CD4-positive, alpha-beta T cell treated with Interleukin-12 subunit alpha and Interleukin-12 subunit beta, for 1 hour (primary cell): ENCODE measurements at places on chromosomes 7 and 10.

GRCh38 chr10:5645375-5645774 lies 21.0 kb downstream of the ASB13 start:
- DNase-seq: no peak

DNA sequence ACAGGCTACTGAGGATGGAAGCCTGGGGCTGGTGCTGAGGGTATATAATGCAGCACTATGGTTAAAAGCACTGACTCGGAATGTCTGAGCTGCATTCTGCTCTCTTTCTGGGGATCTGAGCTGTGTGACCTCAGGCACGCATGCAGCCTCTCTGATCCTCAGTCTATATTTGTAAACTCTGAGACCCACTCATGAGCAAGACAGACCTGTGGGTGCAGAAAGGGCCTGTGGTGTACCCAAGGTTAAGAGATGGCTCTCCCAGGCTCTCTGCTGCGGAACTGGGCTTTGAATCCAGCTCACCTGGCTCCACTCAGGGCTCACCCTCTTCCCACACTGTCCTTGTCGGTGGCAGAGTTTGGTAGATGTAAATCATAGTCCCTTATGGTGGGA lies 89.9 kb downstream of the CHST15 start:
- no peak for DNase-seq

DNA sequence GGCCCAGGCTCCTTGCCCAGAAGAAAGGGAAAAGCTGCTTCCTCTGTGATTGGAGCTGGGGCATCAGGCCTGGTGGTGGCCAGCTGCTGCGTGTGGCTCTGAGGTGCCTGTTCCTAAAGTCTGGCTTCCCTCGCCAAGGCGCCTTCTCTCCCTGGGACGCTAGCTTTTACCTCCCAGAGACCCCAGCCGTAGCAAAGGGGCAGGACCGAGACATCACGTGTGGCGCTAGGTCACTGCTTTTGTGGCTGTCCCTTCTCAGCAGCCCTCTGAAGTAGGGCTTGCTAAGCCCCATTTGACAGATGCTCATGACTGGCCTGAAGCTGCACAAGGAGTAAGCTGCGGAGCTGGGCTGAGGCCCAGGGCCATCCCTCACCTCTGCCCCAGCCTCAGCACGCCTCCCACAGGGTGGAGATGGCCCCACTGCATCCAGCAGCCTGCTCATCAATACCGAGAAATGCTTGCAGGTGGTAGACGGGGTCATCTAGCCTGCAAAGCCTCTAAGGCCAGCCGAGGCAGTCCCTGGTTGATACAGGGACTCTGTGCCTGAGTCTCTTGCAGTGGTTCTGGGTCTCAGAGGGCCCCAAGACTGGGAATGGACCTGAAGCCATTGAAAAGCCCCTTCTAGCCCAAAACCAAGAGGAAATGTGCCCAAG lies 171.2 kb downstream of the LCOR start:
- DNase-seq: no peak

- DNase-seq: no peak
Measured at GRCh38 chr10:61503051-61503450, 49.9 kb upstream of the TMEM26 start.

DNA sequence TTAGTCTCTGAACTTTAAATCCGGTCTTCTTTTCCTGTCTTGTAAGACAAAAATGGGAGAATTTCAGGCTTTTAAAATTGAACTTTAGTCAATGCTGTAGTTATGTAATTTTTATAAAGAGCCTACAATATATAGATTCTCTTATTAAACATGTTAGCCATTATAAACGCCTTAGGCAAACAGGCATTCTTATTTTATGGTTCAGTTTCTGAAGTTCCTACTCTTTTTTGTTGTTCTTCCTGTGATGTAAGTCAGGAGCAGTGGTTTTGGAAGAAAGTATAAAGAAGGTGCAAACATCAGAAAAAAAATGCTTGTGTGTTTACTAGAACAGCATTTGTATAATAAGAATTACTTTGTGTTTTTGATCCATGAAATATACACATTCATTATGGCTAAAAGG lies 41.6 kb downstream of the BICC1 start:
- DNase-seq: no peak

DNA sequence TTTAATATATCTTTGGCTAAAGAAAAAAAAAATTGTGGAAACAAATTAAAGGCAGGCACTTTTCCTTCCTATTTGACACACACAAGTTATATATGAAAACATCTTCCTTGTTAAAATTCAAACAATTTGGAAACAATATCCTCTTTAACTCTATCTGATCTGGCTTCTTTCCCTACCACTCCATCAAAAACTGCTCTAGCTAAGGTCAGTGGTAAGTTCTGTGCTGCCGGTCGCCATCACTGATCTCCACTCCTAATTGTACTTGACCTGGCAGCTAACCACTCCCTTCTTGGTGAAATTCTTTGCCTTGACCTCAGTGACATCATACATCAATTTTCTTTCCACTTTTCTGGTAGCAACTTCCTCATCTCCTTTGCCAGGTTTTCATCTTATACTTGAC lies 47.9 kb upstream of the MRLN start:
- no peak for DNase-seq

- no peak for DNase-seq
Measured at GRCh38 chr10:17368708-17369272, 85.6 kb downstream of the ST8SIA6 start.

- no peak for DNase-seq
Measured at GRCh38 chr7:36653663-36654355, 70.5 kb downstream of the AOAH start.

DNA sequence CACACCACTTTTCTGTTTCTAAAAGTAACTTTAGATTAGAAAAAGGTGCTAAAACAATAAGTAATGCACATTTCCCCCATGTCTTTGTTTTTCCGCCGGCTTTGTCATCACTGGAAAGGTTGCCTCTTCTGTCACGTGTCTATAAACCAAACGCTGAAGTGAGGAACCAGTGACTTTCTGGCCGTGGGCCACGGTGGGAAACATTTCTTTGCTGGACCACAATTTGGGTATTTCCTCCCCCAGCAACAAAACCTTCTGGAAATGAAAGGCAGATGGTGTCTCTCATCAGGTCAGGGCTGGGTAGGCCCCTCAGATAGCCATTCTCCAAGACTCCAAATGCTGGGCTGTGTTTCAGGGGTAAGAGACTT lies 174.5 kb downstream of the SH3PXD2A start:
- DNase-seq: no peak

GRCh38 chr10:117107238-117107637 lies 30.8 kb downstream of the VAX1 start:
- DNase-seq: no peak

DNA sequence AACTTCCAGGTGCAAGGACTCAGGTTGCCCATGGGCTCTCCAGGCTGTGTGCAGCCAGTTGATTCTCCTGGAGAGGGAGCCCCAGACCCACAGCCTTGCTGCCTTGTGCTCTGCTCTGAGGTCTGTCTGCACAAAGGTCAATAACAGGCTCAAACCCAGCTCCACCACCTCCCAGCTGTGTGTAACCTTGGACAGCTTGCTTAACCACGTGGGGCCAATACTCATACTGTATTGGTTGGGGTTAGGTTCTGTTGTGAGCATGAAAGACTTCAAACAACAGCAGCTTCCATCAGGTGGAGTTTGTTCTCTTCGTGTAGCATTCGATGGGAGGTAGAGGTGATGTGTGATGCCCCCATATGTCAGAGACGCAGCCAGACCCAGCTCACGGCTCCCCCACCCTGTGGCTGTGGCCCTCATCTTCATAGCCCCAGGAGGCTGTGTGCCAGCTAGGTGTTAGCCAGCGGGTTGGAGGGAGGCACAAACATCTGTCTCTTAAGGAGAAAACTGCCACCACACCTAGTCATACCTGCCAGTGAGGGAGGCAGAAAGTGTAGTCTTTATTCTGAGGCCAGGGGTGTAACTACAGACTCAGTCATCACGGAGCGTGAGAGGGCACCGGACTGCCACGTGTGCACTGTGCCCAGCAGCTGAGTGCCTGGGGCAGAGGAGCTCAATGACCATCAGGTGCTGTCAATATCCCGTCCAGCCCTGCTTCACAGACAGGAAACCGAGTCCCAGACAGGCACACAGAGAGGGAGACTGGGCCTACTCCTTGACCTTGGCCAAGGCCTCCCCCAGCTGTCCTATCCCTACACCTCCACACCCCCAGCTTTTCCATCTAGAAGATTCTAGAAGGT lies 8.1 kb upstream of the POLD2 start:
- DNase-seq: no peak

DNA sequence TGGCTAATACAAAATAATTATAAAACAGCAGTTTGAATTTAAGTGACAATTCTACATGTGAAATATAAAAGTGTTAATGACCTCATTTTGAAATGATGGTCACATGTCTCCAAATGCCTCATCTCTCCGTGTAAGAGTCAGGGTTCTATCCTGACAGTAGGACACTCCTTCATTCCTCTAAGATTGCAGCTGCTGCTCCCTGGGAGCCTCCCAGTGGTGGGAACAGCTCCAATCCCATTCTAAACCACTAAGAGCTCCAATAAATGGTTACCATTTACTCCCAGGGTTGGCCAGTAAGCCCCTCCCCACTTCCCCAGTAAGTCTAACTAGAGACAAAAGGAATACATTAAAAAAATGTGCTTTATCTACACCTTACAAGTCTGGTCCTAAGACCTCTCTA lies 344.6 kb upstream of the AOAH start:
- no peak for DNase-seq

DNA sequence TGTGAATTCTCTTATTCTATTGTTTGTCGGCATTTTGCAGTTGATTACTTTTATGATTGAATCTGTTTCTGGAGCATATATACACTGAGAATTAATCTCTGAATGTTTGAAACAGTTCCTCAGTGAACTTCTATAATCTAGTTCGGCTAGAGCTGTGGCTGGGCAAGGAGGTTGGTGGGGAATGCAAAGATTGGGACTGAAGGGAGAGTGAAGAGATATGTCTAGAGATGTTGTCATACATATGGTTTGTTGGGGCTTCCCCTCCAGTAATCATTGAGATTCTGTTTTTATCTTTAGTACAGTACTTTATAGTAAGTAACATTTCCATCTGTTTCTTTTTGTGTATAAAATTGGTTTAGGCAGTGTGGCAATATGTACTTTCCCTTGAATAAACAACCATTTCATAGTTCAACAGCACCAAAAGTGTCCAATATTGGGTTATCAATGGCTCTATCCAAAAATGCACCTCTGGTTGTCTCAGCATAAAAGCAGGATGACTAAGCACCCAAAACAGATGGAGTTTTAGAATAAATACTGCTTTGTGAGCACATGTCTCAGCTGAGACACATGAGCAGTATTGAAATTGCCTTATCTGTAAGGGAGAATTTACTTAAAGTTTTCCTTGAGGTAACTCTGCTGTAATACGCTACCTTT lies 36.7 kb downstream of the WAC start:
- no peak for DNase-seq

- no peak for DNase-seq
Measured at GRCh38 chr10:6446711-6447110, 133.4 kb downstream of the PRKCQ start.

DNA sequence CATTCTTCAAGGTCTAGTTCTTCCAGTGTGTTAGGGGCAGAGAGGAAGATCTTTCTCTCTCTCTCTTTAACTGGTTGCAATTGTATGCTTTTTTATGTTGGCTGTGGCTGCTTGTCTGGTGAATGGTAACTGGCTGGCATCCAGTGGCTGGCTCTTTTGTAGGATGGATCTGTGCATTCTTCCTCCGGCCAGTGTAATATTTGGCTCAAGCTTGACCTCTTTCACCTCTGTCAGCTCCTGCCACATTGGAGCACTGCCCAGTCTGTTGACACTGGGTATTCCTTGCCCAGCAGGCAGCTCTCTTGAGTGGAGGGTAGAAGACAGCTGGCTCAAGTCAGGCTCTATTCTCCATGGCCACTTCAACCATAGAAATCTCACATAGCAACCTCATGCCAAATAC lies 528.3 kb downstream of the PHTF2 start:
- DNase-seq: no peak

DNA sequence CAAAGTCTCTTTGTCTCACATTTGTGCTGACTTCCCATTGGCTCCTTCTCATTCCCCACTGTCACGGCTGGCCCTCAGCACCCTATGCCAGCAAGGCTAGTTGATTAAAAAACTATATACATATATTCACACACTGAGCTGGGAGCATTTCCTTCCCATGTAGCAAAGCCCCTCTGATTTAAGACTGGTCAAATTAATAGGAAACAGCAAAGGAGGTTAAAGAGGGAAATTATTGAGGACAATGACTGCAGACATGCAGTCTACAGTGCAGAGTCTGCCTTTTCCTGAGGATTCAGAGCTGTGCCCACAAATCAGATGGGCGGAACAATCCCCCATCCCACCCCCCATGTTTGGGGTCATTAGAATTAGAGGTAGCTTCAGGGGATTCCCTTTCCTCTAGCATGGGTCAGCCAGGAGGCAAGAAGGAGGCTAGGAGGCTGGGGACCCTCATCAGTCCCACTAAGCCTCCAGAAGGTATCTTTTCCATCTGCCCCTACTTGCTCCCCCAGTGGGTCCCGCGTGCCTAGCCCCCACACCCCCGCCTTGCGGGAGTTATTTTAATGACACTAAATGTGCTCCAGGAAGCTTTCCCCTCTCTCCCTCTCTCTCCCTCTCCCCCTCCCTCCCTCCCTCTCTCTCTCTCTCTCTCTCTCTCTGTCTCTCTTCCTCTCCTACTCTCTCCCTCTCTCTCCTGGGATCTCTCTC lies 9.8 kb upstream of the DLX6 start:
- no peak for DNase-seq

DNA sequence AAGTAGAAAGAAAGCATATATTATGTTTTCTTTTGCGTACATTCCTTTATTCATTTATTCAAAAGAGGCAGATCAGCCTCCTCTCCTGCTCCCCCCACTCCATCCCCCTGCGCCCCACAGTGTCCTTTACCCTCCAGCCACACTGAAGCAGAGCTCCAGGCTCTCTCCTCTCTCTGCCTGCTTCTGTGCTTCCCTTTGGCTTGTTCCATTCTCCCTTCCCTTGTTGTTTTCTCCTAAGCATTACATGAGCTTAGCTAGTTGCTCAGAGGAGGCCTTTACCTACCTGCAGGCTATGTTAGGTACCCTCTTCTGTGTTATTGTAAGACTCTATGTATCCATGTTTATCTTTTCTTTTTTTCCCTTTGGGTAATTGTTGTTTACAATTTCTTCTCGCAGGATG lies 27.4 kb downstream of the CNNM2 start:
- DNase-seq: no peak

DNA sequence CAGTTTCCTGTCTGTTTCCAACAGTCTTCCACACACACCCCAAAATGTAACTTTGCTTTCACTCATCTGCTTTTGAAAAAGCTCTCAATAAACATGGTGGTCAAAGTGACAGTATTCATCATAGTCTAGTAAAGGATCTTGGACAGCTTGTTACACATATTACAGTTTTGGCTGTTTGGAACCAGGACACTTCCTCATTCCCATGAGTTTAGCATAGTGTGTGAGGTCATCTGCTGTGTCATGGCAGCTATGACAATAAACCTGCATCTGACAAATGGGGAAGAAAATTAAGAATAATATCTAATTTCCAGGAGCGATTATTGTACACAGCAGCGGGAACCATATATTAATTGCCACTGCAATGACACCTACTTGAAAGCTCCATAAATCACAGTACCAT lies 184.3 kb upstream of the SLC26A5 start:
- no peak for DNase-seq

- DNase-seq: no peak
Measured at GRCh38 chr10:112519133-112519761, 72.2 kb downstream of the VTI1A start.
